ENCODE measurements at places on chromosomes 6 and 20.

DNA sequence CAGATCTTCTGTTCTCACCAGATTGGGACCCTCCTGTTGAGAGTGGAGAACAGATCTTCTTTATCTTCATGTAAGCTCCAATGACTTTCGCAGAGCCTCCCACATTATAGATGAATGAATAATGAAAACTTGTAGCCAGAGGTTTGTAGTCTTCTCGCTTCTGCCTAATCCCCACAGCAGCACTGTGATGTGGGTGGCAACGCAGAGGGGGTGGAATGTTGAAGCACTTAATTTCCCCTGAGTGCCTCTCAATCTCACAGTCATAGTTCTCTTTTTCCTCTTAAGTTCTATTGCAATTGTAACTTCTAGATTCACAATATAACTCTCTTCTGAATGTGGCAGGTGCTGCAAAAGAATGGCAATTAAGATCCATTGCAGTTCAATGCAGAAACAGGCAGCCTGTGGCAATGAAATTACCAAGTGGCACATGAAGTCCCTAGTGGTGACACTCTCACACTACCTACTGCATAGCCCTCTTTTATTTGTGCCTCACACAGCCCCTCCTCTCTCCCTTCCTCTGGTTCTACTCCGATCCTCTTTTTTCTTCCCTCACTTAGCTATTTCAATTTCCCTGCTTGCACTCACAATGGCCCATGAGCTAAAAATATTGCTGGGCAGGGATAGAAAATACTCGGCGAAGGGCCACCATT lies 281.9 kb downstream of the UBE3D start:
- peak; percentile 19 for DNase-seq

DNA sequence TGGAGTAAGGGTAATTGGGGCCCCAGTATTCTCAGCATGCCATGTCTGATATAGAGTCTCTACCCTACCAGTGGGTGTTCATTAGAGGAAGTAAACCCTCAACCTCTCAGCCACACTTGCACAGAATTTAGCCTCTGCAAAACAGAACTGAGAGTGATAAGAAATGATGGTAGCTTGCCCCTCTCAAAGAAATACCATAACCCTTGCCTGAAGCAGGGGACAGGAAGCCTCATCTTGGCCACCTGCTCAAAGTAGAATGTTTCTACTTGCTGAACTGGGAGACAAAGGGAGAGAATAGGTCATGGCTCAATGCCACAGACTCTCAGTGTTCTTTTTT lies 33.7 kb downstream of the SPTLC3 start:
- DNase-seq: no peak

GRCh38 chr20:8367689-8368088 lies 235.6 kb downstream of the PLCB1 start:
- no peak for DNase-seq

DNA sequence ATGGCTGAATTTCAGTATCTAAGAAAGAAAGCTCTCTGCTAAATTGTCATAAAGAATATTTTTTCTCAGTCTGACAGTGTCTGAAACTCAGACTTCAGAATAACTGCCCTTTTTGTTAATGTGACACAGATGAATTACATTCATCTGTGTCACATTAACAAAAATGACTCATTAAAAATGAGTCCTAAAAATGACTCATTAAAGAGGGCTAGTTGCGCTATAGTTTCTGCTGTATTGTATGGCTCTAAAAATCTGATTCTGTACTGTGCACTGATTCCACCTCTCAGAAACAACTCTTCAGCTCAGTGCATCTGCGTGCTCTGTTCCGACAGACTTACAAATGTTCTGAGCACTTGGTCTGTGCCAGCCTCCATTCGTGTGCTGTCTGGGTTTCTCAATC lies 15.0 kb downstream of the RNF114 start:
- DNase-seq: no peak

GRCh38 chr6:12060780-12061609 lies 48.9 kb downstream of the HIVEP1 start:
- peak; percentile 61 for DNase-seq

GRCh38 chr20:62971950-62972844 lies 19.7 kb downstream of the SLC17A9 start:
- peak; percentile 83 for DNase-seq

- DNase-seq: no peak
Observed at GRCh38 chr6:19181211-19181610, 656.0 kb upstream of the ID4 start.

DNA sequence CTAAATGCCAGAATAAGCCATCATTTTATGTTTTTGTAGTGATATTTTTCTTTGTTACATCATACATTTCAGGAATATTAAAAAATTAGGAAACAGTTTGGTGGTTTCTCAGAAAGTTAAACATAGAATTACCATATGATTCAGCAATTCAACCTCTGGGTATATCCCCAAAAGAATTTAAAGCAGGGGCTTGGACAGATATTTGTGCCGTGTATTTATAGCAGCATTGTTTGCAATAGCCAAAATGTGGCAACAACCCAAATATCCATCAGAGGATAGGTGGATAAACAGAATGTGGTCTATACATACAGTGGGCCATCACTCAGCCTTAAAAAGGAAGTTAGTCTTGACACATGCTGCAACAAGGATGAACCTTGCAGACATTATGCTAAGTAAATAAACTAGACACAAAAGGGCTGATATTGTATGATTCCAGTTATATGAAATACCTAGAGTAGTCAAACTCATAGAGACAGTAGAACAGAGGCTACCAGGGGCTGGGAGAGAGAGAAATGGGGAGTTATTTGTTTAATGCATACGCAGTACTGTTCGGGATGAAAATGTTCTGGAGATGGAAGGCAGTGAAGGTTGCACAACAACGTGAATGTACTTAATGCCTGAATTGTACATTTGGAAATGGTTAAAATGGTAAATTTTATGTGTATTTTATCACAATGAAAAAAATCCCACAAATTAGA lies 18.9 kb upstream of the TRAF3IP2 start:
- DNase-seq: no peak

DNA sequence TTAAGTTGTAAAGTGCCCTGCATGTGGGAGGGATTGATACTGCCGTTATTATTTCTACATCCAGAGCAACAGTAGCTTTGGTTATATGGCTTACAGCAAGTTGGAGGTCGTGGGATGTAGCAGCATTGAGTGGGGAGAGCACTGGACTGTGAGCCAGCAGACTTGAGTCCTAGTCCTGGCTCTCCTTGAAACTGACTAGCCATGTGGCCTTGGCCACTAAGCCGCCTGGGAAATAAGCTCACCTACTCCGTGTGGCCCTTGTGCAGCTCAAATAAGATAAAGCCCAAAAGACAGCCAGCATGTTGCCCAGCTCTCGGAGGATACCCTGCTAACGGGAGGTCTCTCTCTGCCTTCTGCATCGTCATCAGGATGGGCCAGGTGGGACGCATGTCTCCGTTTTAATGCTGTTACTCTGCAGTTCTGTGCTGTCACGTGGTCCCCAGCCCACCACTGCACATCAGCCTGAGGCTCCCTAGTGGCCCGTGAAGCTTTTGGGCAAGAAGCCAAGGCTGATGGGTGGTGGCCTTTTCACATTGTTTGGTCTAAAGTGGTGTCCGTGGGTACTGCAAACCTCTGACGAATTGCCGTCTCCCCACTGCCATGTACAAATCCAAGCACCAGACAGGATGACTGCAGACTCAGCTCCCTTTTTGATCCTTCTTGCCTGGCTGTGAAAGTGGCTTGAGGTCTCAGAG lies 7.9 kb downstream of the EPB41L1 start:
- no peak for DNase-seq

- DNase-seq: no peak
Observed at GRCh38 chr20:42556575-42556974, 633.1 kb downstream of the PTPRT start.

GRCh38 chr6:45265246-45265645 lies 62.9 kb upstream of the RUNX2 start:
- DNase-seq: no peak

GRCh38 chr20:1075616-1076015 lies 42.8 kb upstream of the PSMF1 start:
- DNase-seq: no peak

DNA sequence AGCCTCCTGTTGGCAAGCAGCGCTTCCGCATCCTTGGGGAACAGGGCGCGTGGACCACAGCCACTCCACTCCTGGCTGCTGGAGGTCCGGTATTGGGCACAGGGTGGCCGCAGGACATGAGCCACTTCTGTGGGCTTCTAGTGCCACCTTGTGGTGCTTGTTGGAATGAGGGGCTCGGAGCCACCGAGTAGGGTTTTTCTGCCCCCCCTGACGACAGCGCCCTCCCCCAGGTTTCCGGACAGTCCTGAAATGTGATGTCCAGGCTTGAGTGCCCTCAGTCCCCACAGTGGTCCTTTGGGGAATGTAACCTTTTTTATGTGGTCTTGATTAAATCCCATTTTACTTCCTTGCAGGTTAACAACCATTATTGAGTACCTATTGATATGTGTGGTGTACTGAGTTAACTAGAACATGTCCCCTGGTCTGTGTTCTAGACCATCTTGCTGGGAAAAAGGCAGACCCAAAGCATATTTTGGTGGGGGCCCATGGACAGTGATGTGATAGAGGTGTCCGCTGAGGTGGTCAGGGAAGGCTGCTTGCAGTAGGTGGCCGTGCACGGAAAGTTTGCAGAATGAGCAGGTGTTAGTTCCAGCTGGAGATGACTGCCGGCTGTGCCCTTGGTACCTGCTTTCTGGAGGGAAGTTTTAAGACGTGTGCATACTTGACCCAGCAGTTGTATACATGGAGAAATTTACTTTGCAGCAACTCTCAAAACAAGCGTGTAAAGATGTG lies 70.0 kb downstream of the PTPN1 start:
- peak; percentile 79 for DNase-seq

DNA sequence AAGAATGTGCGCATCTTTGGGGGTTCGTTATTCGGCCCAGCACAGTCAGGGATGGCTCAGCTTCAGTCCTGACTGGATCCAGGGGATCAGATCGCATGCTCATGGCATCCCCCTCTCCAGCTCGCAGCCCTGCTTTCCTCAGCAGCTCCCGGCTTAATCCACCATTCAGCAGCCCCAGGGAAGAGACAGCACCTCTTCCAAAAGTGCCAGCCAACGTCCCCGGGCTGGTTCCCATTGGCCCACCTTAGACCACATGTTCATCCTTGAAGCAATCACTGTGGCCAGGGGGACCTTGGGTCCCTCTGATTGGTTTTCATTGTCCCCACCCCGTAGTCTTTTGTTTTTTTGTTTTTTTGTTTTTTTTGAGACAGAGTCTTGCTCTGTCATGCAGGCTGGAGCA lies 188.7 kb downstream of the ZMYND8 start:
- peak; percentile 35 for DNase-seq

DNA sequence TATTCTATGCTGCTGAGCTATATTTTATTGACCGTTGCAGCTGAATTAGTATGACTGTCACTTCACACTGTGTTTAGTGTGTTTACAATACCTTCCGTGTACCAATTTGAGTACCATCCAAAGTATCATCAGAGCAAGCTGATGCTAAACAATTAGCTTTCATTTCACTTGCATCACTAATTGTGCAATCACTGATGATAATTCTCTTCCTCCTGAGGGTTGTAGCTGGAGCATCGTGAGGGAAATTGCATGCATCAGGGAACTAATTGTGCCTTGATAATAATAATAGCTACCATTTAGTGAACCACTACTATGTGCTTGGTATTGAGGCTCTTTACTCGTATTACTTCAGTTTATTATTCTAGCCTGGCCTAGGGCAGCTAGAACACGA lies 384.8 kb upstream of the SOX4 start:
- no peak for DNase-seq

DNA sequence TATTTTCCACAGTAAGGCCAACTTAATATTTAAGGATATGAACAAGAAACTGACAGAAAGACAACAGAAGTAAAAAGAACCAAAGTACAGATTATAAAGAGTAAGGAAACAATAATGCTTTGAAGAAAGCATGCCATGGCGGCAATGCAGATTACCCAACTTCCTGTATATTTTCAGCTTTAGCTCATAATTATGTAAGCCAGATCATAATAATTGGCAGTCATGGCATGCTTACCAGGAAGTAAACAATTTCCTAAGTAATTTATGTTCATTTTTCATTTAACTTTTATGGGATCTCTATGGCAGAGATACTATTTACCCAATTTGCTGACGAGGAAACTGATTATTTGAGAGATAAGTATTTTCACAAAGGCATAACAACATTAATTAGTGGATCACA lies 988.7 kb downstream of the HACE1 start:
- no peak for DNase-seq

GRCh38 chr6:168782187-168782751 lies 341.3 kb downstream of the SMOC2 start:
- DNase-seq: no peak

DNA sequence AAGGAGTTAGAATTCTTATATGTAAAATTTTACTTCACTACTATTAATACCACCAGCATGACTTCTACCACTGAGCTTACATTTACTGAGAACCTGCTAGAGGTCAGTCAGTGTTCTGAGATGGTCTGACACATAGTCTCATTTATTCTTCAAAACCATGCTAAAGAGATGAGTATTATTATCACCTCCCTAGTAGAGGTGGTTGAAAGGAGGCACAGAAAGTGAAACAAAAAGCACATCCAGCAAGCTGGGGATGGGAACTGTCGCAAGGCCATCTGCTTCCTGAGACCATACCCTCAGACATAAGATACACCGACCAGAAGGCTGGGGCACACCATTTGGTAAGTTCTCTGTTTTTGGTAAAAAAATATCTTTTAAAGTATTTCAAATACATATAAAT lies 137.7 kb downstream of the INSM1 start:
- no peak for DNase-seq

GRCh38 chr6:1477432-1478090 lies 88.2 kb downstream of the FOXF2 start:
- DNase-seq: no peak

GRCh38 chr6:49556429-49556837 lies 6.0 kb downstream of the C6orf141 start:
- peak; percentile 34 for DNase-seq

DNA sequence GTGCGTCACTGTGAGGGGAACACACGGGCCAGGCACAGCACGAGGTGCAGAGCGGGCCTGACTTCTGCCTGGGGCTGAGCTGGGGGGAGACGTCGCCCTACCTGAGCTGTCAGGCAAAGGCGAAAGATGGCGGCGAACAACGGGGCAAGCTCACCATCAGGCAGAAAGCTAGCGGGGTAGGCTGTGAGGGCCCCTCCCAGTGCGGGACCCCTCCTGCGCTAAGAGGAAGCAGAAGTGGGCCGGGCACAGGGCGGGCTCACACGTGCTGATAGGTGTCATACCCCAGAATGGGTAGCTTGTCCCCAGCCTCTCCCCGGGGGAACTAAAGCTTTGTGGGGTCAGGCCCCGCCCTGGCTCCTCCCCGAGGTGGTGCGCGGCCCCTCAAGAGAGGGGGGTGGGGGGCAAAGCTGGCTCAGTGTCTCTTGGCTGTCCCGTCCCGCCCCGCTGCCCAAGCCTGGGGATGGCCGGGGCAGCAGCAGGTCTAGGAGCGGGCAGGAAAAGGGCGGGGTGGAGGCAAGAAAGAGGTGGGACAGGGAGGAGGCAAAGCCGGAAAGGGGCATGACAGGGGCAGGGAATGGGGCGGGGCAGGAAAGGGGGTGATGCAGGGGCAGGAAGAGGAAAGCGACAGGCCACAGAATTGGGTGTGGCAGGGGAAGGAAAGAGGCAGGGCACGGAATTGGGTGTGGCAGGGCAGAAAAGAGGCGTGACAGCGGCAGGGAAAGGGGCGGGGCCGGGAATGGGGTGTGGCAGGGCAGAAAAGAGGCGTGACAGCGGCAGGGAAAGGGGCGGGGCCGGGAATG lies 14.7 kb downstream of the UCKL1 start:
- peak; percentile 71 for DNase-seq
